Activated naive CD4-positive, alpha-beta T cell (primary cell): ENCODE measurements at places on chromosomes 13 and 19.

DNA sequence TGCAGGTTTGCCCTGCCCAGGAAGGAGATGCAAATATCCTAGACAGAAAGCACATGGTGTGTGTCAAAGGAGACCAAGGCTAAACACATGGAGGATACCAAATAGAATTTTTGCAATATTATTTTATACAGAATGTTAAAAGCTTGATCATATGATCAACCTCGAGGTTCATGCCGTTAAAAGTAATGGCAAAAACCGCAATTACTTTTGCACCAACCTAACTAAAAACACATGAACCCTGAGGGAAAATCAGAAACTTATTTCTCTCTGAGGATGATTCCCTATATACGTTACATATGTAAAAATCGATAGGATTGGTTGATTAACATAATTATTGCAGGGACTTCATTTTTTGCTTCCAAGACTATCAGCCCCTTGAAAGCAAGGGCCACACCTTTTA, 88.1 kb downstream of the MZT1 start:
- no peak for DNase-seq

GRCh38 chr13:72290962-72291681, 424.1 kb upstream of the DACH1 start:
- no peak for DNase-seq

DNA sequence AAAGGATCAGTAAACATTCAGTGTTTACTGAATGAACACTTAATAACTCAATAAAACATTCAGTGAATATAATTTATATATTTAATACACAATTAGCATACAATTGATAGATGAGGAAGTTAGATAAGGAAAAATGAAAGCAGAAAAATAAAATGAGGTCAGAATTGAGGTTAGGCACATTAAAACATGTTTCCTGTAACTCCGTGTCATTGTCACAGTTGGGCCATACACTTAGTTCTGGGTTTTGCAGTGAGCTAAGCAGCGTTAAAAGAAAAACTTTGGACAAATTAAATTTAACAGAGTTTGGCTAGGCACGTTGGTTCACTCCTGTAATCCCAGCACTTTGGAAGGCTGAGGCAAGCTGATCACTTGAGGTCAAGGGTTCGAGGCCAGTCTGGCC, 71.4 kb downstream of the MIPEP start:
- DNase-seq, result no peak

- no peak for DNase-seq
Measured at GRCh38 chr19:13428352-13428751, 77.9 kb downstream of the CACNA1A start.

GRCh38 chr13:50587115-50587514, 256.4 kb downstream of the DLEU7 start:
- no peak for DNase-seq

DNA sequence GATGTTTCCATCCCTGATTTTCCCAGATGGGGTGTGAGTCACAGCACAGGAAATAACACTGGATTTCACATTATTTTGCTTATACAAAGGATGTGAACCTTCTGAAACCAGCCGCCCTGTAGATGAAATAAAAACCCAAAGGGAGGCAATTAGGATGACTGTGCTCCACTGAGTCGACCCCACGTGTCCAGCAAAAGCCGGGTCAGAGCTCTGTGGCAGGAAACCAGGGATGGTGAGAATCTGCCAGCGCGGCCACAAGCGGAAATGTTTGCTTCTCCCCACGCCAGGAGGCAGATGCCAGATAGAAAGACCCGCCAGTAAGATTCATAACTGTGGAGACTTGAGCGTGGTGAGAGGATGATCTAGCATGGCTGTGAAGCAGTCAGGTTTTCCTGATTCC, 764.4 kb downstream of the LIG4 start:
- no peak for DNase-seq

DNA sequence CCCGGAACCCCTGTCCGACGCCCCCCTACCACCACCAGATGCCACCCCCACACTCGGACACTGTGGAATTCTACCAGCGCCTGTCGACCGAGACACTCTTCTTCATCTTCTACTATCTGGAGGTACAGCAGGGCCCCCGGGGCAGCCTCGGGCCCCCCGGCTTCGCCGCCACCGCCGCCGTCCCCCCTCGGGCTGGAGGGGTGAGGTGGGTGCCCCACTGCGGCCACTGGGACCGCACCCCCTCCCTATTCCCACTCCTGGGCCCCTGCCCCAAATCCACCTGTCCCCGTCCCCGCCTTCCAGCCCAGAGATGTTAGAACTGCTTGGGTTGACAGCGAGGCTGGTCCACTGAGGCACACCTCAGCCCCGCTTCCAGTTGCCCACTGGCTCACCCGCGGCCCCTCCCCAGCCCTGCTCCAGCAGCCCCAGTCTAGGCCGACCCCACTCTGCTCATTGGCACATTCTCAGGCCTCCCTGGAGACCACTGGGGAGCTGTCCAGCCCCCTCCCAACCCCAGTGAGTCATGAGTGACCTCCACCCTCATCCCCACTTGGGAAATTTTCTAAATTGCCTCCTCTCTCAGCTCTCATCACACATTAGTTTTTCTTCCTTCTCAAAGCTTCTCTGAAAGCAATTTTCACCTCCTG, 6.5 kb downstream of the LENG1 start:
- DNase-seq, result no peak

- no peak for DNase-seq
Measured at GRCh38 chr19:42252365-42253244, 2.3 kb downstream of the ERF start.

GRCh38 chr19:33405254-33405552, 31.7 kb downstream of the CEBPG start:
- DNase-seq, result no peak

DNA sequence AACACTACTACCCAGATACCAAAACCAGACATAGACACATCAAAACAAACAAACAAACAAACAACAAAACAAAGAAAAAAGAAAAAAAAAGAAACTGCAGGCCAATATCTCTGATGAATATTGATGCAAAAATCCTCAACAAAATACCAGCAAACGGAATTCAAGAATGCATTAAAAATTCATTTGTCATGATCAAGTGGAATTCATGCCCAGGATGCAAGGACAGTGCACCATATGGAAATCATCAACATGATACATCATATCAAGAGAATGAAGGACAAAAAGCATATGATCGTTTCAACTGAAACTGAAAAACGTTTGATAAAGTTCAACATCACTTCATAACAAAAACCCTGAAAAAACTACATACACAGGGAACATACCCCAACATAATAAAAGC, 48.9 kb upstream of the CEACAM21 start:
- no peak for DNase-seq

DNA sequence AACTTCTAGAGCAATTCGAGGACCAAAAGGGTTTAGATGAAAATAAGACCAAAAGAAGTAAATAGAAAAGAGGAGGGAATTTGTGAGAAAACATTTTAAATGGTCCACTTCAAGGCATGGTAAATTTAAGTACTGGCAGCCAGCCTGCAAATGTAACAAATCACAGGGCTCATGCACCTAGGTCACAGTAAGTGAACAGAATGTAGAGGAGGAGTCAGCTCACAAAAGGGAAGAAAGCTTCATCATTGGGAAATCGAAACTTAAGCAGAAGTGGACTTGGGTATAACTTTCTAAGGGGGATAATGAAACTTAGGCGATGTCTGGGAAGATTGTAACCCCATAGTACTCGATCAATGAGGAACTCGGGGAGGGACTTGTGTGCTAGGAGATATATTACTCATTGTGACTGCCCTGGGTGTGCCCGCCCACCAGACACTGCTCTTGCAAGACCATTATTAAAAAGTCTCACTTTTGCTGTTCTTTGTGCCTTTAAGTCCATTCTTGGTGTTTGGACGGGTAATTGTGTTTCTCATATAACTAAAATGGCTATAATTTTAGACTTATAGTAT, 1053.6 kb upstream of the MIR17HG start:
- DNase-seq, result no peak
